Effector CD8-positive, alpha-beta T cell (primary cell): ENCODE measurements at places on chromosomes 13 and 19.
A peak's percentile ranks its signal among the peaks of the same experiment; 100 is the strongest.

DNA sequence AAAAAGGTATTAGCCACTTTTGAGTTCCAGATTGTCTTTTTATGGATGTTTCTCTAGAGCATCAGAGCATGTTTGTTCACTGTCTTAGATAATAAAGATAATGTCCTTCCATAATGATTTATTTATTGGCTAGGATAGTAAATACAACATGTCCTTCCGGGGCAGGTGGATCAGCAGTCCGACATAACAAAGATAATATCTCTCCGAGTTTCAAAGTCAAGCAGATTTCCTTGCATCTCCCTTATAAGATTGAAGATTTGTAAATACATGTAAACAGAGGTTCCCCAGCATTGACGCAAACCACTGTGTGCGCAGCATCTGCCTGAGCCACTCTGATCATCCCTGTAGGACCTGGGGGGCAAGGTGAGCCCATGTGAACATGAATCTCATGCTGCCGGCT, 8.8 kb upstream of the KLK15 start:
- DNase-seq: no peak

DNA sequence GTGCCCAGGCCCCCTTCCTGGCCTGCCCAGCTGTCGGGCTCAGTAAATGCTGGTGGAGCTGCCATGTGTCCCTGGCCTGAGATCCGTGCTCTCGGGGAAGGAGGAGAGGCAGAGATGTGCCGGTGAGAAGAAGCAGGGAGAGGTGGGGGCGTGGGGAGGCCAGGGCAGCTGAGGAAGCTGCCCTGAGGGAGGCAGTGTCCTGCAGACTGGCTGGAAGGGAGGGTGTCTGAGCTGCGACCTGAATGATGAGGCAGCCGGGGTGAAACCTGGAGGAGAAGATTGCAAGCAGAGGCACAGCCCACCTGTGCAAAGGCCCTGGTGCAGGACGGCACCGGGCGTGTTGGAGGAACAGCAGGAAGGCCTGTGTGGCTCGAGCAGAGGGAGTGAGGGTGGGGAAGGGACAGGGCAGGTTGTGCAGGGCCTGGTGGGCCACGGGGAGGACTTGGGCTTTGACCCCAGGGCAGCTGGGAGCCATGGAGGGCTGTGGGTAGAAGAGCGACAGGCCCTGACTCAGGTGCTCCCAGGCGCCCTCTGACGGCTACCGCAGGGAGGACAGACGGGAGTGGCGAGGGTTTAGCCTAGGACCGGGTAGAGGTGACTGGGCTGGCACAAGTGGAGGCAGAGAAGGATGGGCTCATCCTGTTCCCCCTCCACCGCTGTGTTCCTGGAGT, 14.0 kb upstream of the CELF5 start:
- peak; percentile 45 for DNase-seq

- no peak for DNase-seq
These were observed 176.2 kb downstream of the RFC3 start for GRCh38 chr13:33994198-33994597.

GRCh38 chr13:112652512-112653070, 37.2 kb upstream of the ATP11A start:
- no peak for DNase-seq

DNA sequence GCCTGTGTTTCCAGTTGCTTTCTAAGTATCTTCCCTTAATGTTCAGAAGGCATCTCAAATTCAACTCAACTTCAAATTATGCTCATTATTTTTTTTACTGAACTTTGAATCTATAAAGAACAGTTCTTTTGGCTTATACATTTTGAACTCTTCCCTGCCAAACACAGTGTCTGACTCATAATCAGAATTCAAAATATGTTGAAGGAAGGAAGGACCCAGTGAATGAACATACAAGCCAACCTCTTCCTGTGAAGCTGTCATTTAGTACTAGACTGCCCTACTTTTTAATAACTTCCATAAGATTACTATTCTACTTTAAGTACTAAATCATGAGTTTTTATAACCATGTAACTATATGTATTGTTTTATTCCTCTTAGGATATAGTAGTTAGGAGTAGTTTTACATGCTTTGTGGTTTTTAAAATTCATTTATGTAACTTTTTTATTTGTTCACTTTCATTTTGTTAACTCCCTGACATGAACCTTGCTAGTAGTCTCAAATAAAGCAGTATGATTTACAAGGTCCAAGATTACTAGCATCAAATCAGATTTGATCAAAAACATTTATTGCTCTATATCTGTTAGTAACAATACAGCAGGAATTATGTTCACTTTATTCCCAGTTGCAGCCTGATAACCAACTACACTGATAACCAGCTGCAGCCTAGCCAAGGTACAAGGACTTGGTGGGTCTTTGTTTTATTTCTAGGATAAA, 6.4 kb downstream of the NUDT15 start:
- DNase-seq: no peak

GRCh38 chr19:19460761-19461265, 54.5 kb downstream of the TSSK6 start:
- DNase-seq: peak; percentile 16

GRCh38 chr13:105598529-105598928, 936.9 kb downstream of the EFNB2 start:
- no peak for DNase-seq

DNA sequence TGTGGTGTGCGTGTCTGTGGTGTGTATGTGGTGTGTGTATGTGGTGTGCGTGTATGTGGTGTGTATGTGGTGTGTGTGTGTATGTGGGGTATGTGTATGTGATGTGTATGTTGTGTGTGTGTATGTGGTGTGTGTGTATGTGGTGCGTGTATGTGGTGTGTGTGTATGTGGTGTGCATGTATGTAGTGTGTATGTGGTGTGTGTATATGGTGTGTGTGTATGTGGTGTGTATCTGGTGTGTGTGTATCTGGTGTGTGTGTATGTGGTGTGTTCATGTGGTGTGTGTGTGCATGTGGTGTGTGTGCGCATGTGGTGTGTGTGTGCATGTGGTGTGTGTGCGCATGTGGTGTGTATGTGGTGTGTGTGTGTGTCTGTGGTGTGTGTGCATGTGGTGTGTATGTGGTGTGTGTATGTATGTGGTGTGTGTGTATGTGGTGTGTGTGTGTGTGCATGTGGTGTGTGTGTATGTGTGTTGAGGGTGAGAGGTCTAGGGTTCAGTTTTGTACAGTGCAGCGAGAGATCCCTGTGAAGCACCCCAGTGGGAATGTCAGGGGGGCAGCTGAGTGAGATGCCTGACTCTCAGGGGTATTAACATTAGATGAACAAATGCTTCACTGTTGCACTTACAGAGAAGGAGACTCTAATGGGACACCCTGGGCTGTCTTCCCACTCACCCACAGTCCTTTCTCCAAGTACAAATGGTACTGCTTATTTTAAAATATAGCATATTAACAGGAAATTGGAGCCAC, 61.3 kb upstream of the MEDAG start:
- DNase-seq: no peak

GRCh38 chr13:75656425-75656989, 20.4 kb downstream of the LMO7 start:
- DNase-seq: no peak

- no peak for DNase-seq
These were observed 42.5 kb downstream of the CELF5 start for GRCh38 chr19:3266792-3267514.

- DNase-seq: no peak
These were observed 121.2 kb downstream of the PCCA start for GRCh38 chr13:100209857-100210825.
